ENCODE measurements at places on chromosomes 13 and 19.

DNA sequence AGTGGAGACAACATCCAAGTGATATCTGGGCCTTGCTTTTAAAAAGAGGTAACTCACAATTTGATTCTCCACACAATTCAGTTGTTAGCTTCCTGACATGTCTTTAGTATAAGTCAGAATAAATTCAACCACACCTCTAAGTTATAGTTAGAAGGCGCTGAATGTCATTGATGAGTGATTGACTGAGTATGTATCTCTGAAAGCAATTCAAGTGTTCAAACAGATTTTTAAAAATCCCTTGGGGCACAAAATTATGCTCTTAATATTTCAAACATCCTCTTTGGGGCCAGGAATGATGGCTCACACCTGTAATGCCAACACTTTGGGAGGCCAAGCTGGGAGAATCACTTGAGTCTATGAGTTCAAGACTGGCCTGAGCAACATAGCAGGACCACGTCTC, 137.0 kb upstream of the PRR20A start:
- DNase-seq = no peak

GRCh38 chr13:27966641-27967202, 2.4 kb downstream of the CDX2 start:
- no peak for DNase-seq

DNA sequence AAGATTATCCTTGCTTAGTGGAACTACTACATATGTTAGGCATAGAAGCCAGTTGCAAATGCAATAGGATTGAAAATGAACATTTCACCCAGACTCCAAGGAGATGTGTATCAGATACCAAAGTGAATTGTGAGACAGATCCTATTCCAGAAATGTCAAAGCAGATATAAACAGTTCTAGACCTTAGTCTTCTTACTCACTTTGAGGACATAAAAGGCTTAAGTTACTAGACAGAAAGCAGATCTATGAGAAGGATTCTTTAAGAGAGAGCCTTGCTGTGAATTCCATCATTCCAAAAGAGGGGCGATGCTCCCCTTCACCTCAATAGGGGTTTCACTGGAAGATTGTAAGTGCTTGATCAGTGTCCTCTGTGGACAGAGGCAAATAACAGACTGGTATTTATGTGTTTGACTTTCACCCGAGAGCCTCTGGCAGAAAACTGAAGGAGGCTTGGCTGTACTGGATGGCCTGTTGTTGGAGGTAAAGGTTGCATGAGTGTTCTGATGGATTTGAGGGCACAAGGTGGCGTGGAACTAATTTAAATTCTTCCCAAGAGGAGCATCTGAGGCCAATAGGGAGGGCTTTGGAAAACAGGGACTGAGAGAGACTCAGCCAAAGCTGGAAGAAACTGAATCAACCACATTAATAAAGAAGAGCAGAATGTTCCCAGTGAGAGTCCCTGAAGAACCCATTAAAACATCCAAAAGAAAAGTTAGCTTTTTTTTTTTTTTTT, 194.8 kb downstream of the DCLK1 start:
- DNase-seq = no peak

DNA sequence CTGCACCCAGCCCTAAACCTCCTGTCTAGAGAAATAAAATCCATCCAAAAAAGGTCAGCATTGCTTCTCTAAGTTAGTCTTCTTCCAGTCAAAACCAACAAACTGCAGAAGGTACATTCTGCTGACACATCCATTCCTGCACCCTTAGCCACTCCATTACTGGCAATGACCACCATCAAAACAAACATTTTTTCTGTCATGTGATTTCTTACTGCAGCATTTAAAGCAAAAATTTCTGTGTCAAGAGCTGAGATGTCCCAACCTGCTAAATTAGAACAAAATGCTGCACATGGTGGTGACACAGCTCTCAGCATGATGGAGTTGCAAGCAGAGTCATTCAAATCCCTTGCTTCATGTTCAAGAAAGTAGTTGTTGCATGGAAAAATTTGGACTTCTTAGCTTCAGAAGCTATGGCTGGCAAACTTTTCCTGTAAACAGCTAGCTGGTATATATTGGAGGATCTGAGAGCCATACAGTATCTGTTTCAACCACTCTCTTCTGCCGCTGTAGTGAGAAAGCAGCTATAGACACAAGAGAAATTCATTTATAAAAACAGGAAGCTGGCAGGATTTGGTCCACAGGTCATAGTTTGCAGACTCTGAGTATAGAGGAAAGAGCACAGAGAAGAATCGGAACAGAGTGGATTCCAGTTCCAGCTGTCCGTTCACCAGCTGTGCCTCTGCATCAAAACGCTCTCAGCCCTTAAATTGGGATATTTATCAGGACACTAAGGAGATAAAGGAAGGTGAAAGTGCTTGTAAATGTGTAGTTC, 17.4 kb downstream of the RUBCNL start:
- DNase-seq = no peak

DNA sequence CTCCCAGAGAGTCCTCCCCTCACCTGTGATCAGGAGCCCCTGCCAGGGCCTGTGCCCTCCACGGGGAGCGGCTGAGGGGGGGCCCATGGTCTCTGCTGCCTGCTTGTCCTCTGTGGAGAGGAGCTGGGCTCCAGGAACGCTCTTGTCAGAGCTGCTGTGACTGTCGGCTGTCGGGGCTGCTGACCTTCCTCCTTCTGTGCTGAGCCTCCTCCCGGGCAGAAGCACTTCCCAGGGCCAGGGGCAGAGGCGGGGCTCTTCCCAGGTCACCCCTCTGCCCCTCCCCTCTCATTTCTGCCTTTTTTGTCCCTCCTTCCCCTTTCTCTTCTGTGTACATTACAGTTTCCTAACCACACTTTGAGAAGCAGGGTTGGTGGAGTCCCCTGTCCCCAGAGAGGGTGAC, at the start of gene CEACAM4:
Gene CEACAM4, minus strand, starts transcription at position 198 of the 400 bp plus-strand sequence. Its CDS starts 111 bp downstream, at position 87.
- no peak for DNase-seq

DNA sequence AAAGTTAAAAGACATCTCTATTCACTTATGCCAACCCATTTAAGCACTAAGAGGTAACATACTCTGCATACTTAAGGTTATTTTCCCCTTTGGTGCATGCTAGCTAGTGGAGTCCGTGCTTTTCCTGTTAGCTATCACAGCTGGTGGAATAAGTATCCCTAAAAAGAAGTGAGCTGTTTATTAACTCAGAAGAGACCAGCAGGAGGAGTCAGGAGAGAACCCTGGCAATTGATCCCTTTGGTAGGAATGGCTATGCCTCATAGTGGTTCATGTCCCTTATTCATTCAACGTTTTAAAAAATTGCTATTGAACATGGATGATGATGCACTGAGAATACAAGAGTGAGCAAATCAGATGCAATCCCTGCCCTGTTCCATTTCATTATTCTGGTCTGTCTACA, 12.4 kb upstream of the NEK5 start:
- no peak for DNase-seq

DNA sequence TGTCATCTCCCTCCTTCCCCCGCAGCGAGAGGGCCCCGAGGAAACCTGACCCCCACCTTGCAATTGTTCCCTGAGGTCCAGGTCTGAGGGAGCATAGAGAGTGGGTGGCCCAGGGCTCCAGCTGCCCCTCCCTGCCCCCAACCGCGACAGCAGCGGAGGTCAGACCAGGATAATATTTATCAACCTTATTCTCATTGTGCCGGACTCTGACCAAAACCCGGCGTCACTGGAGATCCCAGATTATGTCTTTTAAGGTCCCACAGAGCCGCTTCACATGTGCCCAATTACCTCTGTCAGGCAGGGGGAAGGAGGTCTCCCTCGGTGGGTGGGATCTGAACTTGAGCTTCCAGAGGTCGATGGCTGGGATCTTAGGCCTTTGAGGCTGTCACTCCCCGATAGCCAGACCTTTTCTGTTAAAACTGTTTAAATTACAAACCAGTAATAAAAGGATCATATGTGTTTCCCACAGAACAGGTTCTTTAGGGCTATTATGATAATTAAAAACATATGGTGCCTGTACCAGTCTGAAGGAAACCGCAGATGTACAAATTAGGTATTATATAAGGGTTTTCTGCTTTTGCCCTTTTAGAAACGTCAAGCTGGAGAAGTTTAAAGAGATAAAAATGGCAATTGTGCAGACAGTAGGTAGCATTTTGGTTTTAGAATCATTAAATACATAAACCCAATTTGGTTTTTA, 195.5 kb downstream of the ZNF536 start:
- DNase-seq = no peak

- DNase-seq = no peak
Observed at GRCh38 chr13:32707471-32707870, 121.2 kb downstream of the PDS5B start.

DNA sequence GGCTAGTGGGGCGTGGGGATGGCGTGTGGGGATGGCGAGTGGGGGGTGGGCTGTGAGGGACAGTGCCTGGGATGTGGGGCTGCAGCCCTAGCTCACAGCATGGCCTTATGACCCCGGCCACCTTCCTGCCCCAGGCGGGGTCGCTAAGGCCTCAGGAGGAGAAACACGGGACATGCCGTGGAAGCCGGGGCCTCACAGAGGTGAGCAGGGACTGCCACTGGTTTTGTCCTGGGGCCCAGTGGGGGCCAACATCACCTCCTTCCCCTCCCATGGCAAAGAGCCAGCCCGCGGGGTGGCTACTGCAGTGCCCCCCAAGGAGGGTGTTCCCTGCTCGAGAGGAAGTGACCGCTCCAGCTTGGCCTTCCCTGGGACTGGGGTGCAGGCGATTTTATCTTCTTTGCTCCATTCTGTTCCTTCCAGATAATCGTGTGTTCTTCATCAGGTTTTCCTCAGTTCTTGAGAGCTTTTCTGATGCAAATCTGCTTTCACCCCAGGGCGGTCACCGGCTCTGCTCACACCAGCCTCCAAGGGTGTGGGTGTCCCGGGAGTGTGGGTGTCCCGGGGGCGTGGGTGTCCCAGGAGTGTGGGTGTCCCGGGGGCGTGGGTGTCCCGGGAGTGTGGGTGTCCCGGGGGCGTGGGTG, 1.2 kb downstream of the F7 start:
- DNase-seq = no peak

DNA sequence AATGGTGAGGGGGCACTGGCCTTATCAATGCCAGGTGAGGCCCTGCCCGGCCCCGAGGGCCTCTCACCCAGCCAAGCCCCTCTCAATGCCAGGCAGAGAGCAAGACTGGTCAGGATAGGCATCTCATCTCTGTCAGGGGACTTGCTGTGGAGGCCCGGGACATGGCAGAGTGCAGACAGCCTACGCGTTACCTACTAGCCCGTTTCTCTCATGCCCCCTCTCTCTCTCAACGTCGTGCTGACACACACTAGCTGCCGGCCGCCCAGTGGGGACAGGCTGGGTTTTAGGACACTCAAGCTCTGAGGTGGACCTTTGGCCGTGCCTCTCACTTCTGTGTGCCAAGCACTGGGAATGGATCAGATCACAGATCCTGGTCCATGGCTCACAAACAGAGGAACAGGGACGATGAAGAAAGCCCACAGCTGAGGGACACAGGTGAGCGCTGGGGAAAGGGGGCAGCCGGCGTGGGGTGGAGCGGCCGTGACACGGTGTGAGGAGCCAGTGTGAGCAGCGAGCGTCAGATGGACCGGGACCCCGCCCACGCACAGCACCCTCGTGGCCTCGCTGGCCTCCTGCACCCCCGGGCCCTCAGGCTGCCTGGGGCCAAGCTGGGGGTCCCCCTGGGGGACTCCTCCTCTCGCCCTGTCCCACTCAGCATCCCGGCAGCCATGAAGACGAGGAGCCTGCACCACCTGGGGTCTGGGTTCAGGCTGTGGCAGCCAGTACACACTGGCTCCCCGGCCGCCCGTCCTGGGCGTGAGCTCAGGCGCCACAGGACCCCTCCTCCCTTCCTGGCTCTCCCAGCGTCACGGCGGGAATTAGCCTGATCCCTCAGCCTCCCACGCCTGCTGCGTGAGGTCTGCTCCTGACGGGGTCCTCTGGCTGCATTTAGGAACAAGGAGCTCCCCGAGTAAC, 76.9 kb upstream of the C13orf46 start:
- no peak for DNase-seq

DNA sequence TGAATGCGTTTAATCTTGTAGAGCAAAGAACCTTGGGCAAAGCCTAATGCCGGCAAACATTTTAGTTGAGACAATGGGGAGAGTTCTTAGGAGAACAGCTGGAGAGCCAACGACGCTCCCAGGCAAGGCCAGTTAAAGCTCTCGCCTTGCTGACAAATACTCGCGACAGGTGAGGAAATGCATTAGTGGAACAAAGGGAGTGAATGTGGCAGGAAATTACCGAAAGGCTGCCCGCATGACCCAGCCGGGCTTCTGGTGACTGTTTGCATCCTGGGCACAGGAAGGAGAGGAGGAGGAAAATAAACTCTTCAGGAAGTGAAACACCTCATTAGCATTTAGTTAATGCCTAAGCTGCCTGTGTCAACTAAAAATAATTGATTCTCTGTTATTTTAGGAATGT, 74.6 kb downstream of the SHISA2 start:
- no peak for DNase-seq

DNA sequence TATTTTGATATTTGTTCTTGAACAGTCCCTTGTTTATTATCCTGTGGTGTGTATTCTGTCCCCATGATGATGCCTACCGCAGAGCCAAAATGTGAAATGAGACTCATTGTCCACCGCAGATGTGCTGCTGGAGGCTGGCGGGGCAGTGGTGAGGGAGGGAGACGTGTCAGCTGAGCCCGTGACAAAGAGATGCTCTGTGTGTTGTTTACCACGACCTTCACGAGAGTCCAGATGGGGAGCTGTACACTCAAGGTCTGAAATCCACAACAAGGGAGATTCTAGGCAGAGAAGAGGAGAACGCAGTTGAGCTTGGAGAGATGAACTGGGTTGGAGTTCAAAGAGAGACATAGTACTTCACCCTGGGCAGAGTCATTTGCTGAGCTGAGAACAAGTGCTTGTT, 20.8 kb upstream of the AMER2 start:
- no peak for DNase-seq

DNA sequence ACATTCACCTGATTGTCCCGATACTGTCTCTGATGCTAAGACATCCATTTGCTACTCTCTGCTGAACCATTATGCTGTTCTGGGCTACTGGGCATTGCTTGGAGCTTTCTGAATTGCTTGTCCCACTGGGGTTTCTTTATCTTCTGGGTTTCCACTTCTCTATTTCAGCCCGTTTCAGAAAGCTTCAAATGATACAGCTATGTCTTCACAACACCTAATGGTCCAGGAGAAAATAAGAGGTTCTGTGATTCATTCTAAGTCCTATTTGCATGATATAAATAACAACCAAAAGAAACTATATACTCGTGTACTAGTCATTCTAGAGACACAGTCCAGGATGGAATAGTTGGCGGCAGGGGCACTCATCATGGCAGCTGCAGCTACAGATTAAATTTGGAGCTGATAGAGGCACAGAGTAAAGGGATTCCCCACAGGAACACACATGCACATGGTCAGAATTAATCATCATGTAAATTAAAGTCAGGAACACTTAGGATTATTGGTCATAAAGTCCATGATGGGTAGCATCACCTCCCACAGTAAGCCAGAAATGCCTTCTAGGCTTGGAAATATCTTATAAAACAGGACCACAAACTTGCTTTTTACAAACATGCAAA, 33.3 kb upstream of the SCEL start:
- DNase-seq = no peak

DNA sequence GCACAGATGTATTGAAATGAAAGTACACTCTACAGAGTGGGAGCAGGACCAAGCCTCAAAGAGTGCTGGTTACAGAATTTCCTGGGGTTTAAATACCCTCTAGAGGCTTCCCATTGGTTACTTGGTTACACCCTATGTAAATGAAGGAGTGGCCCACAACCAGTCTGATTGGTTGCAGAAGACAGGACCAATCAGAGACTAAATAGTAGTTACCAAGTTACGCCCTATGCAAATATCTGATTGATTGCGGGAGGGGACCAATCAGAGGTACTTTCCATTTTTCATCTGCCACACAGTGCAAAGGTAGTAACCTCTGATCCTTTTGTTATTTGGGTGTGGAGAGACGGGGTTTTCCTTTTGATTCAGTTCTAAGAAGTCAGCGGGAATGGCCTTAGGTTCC, 5.5 kb upstream of the ZFP82 start:
- no peak for DNase-seq

Measured in activated naive CD4-positive, alpha-beta T cell (primary cell).